Chondrocyte (in vitro differentiated cells): ENCODE measurements at places on chromosomes 5 and 9. TPM values are rescaled to one million over a fixed set of nuclear protein-coding genes. Genes with fewer than 3 reads are reported as not detected.

The SUSD3 gene
- not detected in 3 replicates for total RNA-seq

The IRX2 gene
- 9.1 to 11.5 TPM (median 9.2 TPM) in 3 replicates for total RNA-seq

GRCh38 chr5:40447438-40447837 is 232.3 kb upstream of the PTGER4 start:
- no peak overlapping the region for H3K4me3 ChIP-seq
- H3K4me1 ChIP-seq, result peaks cover 13% of the 10 kb centered on the region
- no peaks in the 10 kb centered on the region for H3K27me3 ChIP-seq
- peaks cover 9% of the 10 kb centered on the region for H3K36me3 ChIP-seq
- H3K27ac ChIP-seq, result no peak overlapping the region

DNA sequence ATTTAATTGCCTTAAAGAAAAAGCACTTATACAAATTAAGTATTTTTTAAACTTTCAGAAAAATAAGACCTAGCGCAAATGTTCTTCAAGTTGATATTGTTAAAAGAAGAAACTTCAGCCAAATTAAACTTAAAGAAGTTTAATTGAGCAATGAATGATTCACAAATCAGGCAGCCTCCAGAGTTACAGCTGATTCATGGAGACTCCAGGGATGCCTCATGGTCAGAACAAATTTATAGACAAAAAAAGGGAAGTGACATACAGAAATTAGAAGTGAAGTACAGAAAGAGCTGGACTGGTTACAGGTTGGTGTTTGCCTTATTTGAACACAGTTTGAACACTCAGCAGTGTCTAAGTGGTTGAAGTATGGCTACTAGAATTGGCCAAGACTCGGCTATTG is 60.3 kb downstream of the CDKN2A start:
- DNase-seq, result no peak
- H3K4me1 ChIP-seq, result peaks cover 13% of the 10 kb centered on the region
- no peak overlapping the region for H3K27ac ChIP-seq

DNA sequence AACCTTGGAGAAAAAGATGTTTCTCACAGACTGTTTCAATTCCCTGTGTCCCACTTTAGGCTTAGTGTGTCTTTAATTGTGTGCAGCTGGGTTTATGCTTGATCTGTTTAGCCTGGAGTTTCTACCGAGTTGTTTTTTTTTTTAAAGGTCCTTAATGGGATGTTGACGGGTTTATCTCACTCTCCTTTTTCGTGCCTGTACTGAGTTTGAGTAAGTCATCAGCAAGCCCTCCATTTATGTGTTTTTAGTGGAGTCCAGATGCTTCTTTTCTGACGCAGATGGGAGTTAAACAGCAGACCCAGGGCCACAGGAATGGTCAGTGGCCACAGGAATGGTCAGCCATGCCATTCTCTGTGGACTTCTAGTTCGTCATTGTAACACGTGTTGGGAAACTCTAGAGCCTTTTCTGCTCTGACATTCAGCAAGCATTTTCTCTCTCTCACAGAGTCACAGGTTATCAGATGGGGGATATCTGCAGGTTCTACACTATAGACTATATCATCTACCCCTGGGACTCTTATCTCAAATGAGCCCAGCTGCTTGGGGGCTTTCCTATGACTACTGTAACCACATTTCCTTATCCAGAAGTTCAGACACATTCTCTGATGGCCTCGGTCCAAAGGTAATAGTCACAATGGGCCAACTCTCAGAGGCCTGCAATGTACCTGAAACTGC is 190.5 kb downstream of the TTLL11 start:
- no peak for DNase-seq
- H3K27ac ChIP-seq, result peak overlapping the region; percentile 71
- H3K27me3 ChIP-seq, result no peaks in the 10 kb centered on the region

The CBY3 gene
- total RNA-seq, result not detected in 3 replicates

DNA sequence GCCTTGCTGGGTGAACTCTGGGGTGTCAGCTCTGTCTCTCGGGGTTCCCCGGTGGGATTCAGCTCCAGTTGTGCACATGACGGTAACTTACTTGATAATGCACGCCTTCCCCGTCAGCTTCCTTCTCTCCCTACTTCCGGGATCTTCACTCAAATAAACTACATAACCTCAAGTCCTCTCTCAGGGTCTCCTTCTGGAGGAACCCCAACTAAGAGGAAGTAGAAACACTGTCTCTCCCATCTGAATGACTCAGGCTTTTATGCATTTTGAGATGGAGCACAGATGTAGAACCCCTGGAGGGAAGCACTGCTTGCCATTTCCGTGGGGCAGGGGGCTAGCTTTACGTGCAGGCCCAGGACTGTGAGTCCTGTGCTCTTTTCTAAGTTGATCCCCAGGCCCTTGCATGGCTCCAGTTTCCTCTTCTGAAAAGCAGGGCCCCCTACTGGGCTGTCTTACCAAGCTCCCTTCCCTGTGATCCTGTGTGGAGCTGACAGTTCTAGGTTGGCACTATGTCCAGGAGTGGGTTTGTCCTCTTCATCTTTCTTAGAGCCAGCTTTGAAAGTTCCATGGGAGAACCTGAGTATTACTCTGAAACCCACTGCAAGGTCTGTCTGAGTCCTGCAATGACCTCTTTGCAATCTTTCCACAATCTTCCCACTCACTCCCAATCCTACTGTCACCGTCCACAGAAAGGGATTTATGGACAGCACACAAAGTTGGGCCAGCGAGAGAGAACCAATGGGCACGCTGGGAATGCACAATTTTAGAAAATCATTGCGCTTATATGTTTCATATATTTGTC is 17.7 kb downstream of the S1PR3 start:
- no peak overlapping the region for H3K27ac ChIP-seq
- no peak for DNase-seq
- H3K4me3 ChIP-seq, result no peak overlapping the region
- no peaks in the 10 kb centered on the region for H3K4me1 ChIP-seq

- no peaks in the 10 kb centered on the region for H3K4me1 ChIP-seq
- H3K36me3 ChIP-seq, result no peaks in the 10 kb centered on the region
- peaks cover 37% of the 10 kb centered on the region for H3K27me3 ChIP-seq
- peak overlapping the region; percentile 6 for H3K27ac ChIP-seq
Observed at GRCh38 chr5:170697031-170697430, 86.5 kb upstream of the GABRP start.

GRCh38 chr9:129235931-129236331 is 57.9 kb upstream of the IER5L start:
- H3K27me3 ChIP-seq, result no peaks in the 10 kb centered on the region
- peaks cover 8% of the 10 kb centered on the region for H3K4me1 ChIP-seq
- no peak overlapping the region for H3K4me3 ChIP-seq
- no peak overlapping the region for H3K27ac ChIP-seq
- no peaks in the 10 kb centered on the region for H3K36me3 ChIP-seq

- H3K27ac ChIP-seq, result no peak overlapping the region
- no peaks in the 10 kb centered on the region for H3K27me3 ChIP-seq
- H3K36me3 ChIP-seq, result peaks cover 2% of the 10 kb centered on the region
- no peak for DNase-seq
Observed at GRCh38 chr9:38006163-38006562, 62.9 kb downstream of the SHB start.

- peaks cover 5% of the 10 kb centered on the region for H3K4me1 ChIP-seq
- H3K36me3 ChIP-seq, result no peaks in the 10 kb centered on the region
- no peak overlapping the region for H3K27ac ChIP-seq
- H3K4me3 ChIP-seq, result no peak overlapping the region
Observed at GRCh38 chr5:139385061-139386049, 2.3 kb upstream of the SLC23A1 start.

DNA sequence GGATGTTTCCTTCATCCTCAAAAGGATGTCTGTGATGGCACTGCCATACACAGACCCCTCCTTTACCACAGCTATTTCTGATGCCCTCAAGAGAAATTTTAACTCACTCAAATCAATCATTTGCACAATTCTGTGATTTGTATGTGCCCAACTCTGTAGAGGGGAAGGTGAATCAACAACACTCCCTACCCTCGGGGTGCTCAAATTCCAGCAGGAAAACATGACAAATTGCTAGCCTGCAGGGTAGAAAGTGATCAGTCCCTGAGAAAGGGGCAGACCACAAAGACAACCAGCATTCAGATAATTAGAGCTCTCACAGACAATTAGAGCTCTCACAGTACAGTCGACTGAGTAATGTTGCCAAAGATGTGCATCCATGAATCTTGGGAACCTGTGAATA is 45.3 kb upstream of the FOXE1 start:
- H3K36me3 ChIP-seq, result peaks cover 4% of the 10 kb centered on the region
- H3K4me3 ChIP-seq, result no peak overlapping the region
- H3K4me1 ChIP-seq, result peaks cover 6% of the 10 kb centered on the region
- DNase-seq, result no peak

DNA sequence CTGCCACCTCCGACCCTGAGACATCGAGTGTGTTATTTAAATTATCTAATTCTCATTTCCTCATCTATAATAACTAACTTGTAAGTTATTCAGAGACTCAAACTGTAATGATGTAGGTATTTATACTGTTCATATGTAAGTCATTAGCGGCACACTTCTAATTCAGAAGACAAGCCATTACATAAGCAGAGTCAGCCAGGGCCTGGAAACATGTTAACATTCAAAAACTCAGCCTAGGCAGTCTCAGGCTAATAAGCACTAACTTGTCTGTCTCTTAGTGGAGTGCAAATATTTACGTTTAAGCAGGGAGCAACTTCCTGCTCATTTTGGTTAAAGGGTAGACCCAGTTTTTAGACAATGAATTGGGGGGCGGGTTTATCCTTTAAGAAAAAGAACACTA is 598.4 kb downstream of the ACTL7B start:
- H3K4me1 ChIP-seq, result peaks cover 4% of the 10 kb centered on the region
- no peaks in the 10 kb centered on the region for H3K36me3 ChIP-seq
- DNase-seq, result no peak
- no peak overlapping the region for H3K27ac ChIP-seq
- no peak overlapping the region for H3K4me3 ChIP-seq
- H3K27me3 ChIP-seq, result peaks cover 14% of the 10 kb centered on the region

GRCh38 chr9:129949821-129950220 is 93.2 kb downstream of the FNBP1 start:
- H3K36me3 ChIP-seq, result peaks cover 4% of the 10 kb centered on the region
- peaks cover 7% of the 10 kb centered on the region for H3K4me1 ChIP-seq
- no peak overlapping the region for H3K27ac ChIP-seq

The NXNL2 gene
- 0.36 to 0.70 TPM (median 0.50 TPM) in 3 replicates for total RNA-seq

The RIC1 gene
- 34.4 to 40.7 TPM (median 39.3 TPM) in 3 replicates for total RNA-seq

GRCh38 chr5:91379246-91379913 is 3.7 kb downstream of the ARRDC3 start:
- H3K4me1 ChIP-seq, result peaks cover 24% of the 10 kb centered on the region
- H3K36me3 ChIP-seq, result peaks cover 13% of the 10 kb centered on the region
- peak overlapping the region; percentile 100 for H3K27ac ChIP-seq
- DNase-seq, result no peak
- H3K27me3 ChIP-seq, result no peaks in the 10 kb centered on the region

The SHOC1 gene
- not detected in 3 replicates for total RNA-seq

- H3K36me3 ChIP-seq, result peaks cover 2% of the 10 kb centered on the region
- peaks cover 2% of the 10 kb centered on the region for H3K27me3 ChIP-seq
- peak overlapping the region; percentile 58 for H3K27ac ChIP-seq
- peaks cover 28% of the 10 kb centered on the region for H3K4me1 ChIP-seq
- H3K4me3 ChIP-seq, result no peak overlapping the region
Observed at GRCh38 chr9:108239696-108240321, 616.0 kb downstream of the ACTL7B start.

The PCA3 gene
- not detected in 3 replicates for total RNA-seq

DNA sequence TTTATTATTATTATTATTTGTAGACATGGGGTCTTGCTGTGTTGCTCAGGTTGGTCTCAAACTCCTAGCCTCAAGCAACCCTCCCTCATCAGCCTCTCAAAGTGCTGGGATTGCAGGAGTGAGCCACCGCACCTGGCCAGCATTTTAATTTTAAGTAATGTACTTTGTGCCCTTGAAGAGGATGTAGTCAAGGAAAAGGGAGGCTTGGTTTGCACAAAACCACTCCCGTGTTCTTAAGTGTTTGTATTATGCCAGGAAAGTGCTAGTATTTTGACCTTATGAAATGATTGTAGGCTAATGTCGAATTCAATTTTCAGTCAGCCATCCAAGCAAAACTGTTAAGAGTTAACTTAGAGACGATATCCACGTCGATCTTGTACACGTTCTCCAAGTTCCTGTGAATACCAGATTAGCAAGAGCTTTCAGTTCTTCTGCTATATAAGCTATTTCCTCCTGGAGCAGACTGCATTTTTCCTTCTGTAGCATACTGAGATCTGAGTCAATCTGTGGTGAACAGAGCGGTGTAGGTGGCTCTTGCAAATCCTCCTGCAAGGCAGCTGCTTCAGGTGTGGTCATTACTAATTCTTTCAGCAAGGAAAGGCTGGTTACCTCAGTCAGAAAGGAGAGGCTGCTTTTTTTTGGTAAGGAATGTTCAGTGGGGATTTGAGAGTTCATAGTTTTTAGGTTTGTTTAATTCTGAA is 23.7 kb downstream of the CCDC171 start:
- no peak overlapping the region for H3K4me3 ChIP-seq
- H3K27ac ChIP-seq, result no peak overlapping the region
- DNase-seq, result no peak
- H3K4me1 ChIP-seq, result no peaks in the 10 kb centered on the region
- no peaks in the 10 kb centered on the region for H3K27me3 ChIP-seq

The PDZD2 gene
- total RNA-seq, result 30.9 to 34.0 TPM (median 32.1 TPM) in 3 replicates

GRCh38 chr9:116137581-116137980 is 16.0 kb upstream of the PAPPA start:
- no peak for DNase-seq
- no peaks in the 10 kb centered on the region for H3K27me3 ChIP-seq
- no peaks in the 10 kb centered on the region for H3K4me1 ChIP-seq
- H3K4me3 ChIP-seq, result no peak overlapping the region

- no peak overlapping the region for H3K4me3 ChIP-seq
- H3K27me3 ChIP-seq, result no peaks in the 10 kb centered on the region
- no peak for DNase-seq
Observed at GRCh38 chr9:113160571-113160970, 9.8 kb downstream of the SLC31A2 start.

The PLAC8L1 gene
- total RNA-seq, result 0.59 to 0.97 TPM (median 0.94 TPM) in 3 replicates

GRCh38 chr9:93079371-93079770 is 16.6 kb upstream of the CARD19 start:
- peak; percentile 86 for DNase-seq
- no peak overlapping the region for H3K27ac ChIP-seq
- H3K27me3 ChIP-seq, result no peaks in the 10 kb centered on the region
- no peaks in the 10 kb centered on the region for H3K4me1 ChIP-seq
- no peaks in the 10 kb centered on the region for H3K36me3 ChIP-seq

DNA sequence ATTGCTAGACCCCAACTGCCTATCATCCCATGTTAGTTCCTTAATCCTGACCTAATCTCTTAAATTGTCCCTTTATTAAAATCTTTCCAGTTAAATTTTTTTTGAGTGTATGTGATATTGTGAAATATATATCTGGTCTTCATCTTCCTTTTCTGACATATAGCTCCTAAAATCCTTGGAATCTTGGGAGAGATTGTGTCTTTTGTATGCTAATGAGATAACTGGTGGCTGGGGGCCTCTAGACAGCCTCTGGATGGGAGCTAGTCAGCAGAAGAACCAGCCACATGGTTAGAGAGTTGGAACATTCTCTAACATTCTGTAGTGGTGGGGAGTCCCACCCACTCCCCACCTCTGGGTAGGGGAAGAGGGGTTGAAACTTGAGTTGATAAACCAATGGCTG is 3.7 kb upstream of the CCL19 start:
- no peak overlapping the region for H3K4me3 ChIP-seq
- H3K36me3 ChIP-seq, result peaks cover 3% of the 10 kb centered on the region
- peaks cover under 1% of the 10 kb centered on the region for H3K27me3 ChIP-seq
- no peaks in the 10 kb centered on the region for H3K4me1 ChIP-seq

The LCN15 gene
- total RNA-seq, result not detected in 3 replicates

The IL5 gene
- total RNA-seq, result not detected in 3 replicates

The QRFP gene
- total RNA-seq, result not detected in 3 replicates

GRCh38 chr5:76692651-76693050 is 23.3 kb upstream of the F2R start:
- no peak overlapping the region for H3K4me3 ChIP-seq
- no peaks in the 10 kb centered on the region for H3K36me3 ChIP-seq
- no peak for DNase-seq
- peaks cover 74% of the 10 kb centered on the region for H3K4me1 ChIP-seq
